ENCODE measurements at places on chromosomes 7 and 10. TPM values are rescaled to one million over a fixed set of nuclear protein-coding genes. Genes with fewer than 3 reads are reported as not detected.
A peak's percentile ranks its signal among the peaks of the same experiment; 100 is the strongest.

DNA sequence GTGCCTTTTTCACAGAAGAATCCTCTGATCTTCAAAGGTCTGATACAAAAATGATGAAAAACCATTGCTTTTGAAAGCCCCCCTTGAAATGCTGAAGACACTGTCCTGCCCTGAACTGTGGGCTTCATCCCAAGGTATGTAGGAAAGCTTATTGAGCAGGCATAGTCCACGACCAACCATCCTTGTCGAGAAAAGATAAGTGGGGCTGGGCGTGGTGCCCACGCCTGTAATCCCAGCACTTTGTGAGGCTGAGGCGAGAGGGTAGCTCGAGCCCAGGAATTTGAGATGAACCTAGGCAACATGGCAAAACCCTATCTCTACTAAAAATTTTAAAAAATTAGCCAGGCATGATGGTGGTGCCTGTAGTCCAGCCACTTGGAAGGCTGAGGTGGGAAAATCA, 25.6 kb downstream of the TACR2 start:
- no peaks in the 10 kb centered on the region for H3K27me3 ChIP-seq
- H3K4me1 ChIP-seq, result peaks cover 3% of the 10 kb centered on the region
- peaks cover 90% of the 10 kb centered on the region for H3K36me3 ChIP-seq
- DNase-seq, result no peak
- no peak overlapping the region for H3K4me3 ChIP-seq

CYP3A5 gene
- 15.1 TPM for total RNA-seq

CYP3A7 gene
- 1.6 TPM for total RNA-seq

- H3K36me3 ChIP-seq, result no peaks in the 10 kb centered on the region
- no peaks in the 10 kb centered on the region for H3K27me3 ChIP-seq
- H3K4me1 ChIP-seq, result no peaks in the 10 kb centered on the region
- H3K4me3 ChIP-seq, result no peak overlapping the region
- H3K27ac ChIP-seq, result no peak overlapping the region
- peak; percentile 40 for DNase-seq
These were observed 49.6 kb downstream of the GRID1 start for GRCh38 chr10:86316990-86317389.

- H3K36me3 ChIP-seq, result no peaks in the 10 kb centered on the region
- no peak overlapping the region for H3K4me3 ChIP-seq
- no peaks in the 10 kb centered on the region for H3K4me1 ChIP-seq
- no peaks in the 10 kb centered on the region for H3K27me3 ChIP-seq
- no peak for DNase-seq
These were observed 198.3 kb downstream of the HDAC9 start for GRCh38 chr7:18693816-18694215.

- no peaks in the 10 kb centered on the region for H3K27me3 ChIP-seq
- no peaks in the 10 kb centered on the region for H3K4me1 ChIP-seq
- H3K36me3 ChIP-seq, result no peaks in the 10 kb centered on the region
- H3K27ac ChIP-seq, result no peak overlapping the region
- no peak overlapping the region for H3K4me3 ChIP-seq
These were observed 53.5 kb downstream of the SLIT1 start for GRCh38 chr10:97132273-97132672.

GRCh38 chr10:59433720-59434428, 71.5 kb upstream of the FAM13C start:
- no peak overlapping the region for H3K4me3 ChIP-seq
- no peaks in the 10 kb centered on the region for H3K27me3 ChIP-seq
- no peak for DNase-seq
- no peaks in the 10 kb centered on the region for H3K4me1 ChIP-seq
- no peaks in the 10 kb centered on the region for H3K36me3 ChIP-seq

GRCh38 chr7:113976508-113976907, 57.7 kb upstream of the PPP1R3A start:
- DNase-seq, result no peak
- H3K27ac ChIP-seq, result no peak overlapping the region
- no peaks in the 10 kb centered on the region for H3K4me1 ChIP-seq
- H3K4me3 ChIP-seq, result no peak overlapping the region
- H3K36me3 ChIP-seq, result no peaks in the 10 kb centered on the region
- H3K27me3 ChIP-seq, result no peaks in the 10 kb centered on the region

GRCh38 chr7:101237206-101238067, at the start of gene CLDN15:
TSS of gene CLDN15 (minus strand) at chr7:101237802. CDS start at chr7:101237581, 221 bp downstream.
- H3K36me3 ChIP-seq, result peaks cover 31% of the 10 kb centered on the region
- H3K4me3 ChIP-seq, result no peak within 1 kb of the TSS
- peak within 1 kb of the TSS; percentile 65 for H3K27ac ChIP-seq
- DNase-seq, result peak; percentile 66
- H3K4me1 ChIP-seq, result peaks cover 11% of the 10 kb centered on the region

NUTM2E gene
- not detected for total RNA-seq

SPDYE18 gene
- not detected for total RNA-seq

DNA sequence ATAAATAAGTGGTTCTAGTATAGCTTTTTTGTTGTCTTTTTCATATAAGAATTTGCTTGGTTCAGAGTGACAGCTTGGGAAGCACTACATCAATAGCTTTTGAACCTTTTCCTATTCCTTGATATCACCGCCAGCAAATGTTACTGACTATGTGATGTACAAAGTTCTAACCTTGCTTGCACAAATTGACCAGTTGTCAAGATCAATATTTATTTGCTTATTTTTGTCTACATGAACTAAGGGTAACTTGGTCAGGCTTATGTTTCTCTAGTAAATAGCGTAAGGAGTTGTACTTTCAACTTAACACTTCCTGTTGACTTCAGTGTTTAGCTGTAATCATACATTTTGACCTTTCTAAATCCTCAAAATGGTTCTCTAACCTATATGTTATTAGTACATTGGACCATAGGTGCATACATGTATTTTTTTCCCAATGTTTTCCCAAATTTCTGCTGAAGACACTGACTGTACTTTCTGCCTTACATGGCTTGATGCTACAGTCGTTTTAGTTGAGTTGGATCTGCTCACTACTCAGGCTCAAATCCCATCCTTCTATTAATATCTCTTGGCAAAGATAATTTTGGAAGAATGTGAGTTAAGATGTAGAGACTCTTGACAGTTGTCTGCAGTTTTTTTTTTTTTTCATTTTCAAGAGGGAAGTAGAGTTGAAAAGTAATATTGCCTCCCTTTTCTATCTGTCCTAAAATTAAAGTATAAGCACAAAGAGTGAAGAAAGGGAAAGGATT, 239.1 kb upstream of the KAT6B start:
- peaks cover 30% of the 10 kb centered on the region for H3K4me1 ChIP-seq
- H3K27me3 ChIP-seq, result no peaks in the 10 kb centered on the region
- no peak for DNase-seq

ARMS2 gene
- total RNA-seq, result not detected

GRCh38 chr7:94410413-94411187, 15.9 kb downstream of the COL1A2 start:
- H3K27ac ChIP-seq, result no peak overlapping the region
- H3K36me3 ChIP-seq, result peaks cover 33% of the 10 kb centered on the region
- DNase-seq, result no peak
- no peak overlapping the region for H3K4me3 ChIP-seq
- H3K27me3 ChIP-seq, result no peaks in the 10 kb centered on the region

DNA sequence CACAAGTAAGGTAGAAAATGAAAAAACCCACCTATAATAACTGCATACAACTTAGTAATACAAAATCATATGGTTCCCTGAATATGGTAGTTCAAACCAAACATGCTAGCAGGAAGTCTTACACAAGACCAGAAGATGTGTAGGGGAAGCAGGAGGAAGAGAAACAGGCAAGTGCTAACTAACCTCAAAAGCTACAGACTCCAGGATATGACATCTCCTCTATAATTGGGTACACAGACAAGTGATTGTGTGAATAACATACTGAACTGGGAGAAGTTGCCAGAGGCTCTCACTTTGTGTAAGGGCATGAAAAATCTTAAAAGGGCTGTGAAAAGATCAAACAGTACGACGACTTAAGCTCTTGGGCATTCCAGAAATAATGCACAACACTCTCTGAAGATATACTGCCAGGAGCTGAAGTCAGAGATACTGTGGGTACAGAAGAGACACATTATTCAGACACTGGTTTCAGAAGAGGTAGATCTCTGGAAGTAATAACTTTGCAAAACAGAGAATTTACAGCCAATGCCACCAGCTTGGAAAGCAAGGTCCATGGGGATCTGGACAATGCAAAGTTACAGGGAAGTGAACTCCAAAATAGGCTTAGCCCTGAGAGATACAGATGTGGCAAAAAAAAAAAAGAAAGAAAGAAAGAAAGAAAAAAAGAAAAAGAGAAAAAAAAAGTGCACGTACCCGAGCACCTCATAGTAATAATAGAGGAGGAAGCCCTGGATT, 767.2 kb downstream of the TNS3 start:
- no peaks in the 10 kb centered on the region for H3K4me1 ChIP-seq
- no peak overlapping the region for H3K27ac ChIP-seq
- DNase-seq, result no peak
- no peaks in the 10 kb centered on the region for H3K36me3 ChIP-seq
- no peak overlapping the region for H3K4me3 ChIP-seq

DNA sequence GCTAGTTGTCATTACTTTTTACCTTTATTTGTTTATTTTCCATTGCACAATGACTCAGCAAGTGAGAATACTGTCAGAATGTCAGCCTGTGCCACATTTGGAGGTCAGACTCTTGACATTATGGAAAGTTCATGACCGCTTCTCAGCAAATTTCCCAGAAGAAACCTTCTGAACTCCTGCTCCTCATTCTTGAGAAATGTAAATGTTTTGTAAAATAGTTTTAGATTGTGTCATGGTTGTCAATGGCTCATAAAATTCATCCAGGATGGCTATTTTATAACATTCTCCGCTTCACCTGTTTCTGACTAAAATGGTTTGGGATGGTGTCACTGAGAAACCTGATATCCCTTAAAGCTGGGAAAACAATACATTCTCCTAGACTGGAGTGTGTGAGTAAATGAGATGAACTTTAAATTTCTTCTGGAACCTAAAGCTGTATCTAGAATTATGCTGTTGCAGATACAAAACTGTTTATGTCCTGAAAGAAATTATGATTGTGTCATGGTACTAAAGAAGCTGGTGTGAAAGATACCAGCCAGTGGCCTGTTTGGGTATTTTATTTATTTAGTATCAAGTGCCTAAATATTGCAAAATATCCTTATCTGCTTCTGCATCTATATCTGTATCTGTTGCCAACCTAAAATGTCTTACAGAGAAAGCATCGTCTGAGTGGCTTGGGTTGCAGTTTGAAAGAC, 671.7 kb downstream of the GATA3 start:
- no peak overlapping the region for H3K4me3 ChIP-seq
- no peaks in the 10 kb centered on the region for H3K27me3 ChIP-seq
- no peaks in the 10 kb centered on the region for H3K36me3 ChIP-seq
- DNase-seq, result no peak
- no peaks in the 10 kb centered on the region for H3K4me1 ChIP-seq
- no peak overlapping the region for H3K27ac ChIP-seq

DNA sequence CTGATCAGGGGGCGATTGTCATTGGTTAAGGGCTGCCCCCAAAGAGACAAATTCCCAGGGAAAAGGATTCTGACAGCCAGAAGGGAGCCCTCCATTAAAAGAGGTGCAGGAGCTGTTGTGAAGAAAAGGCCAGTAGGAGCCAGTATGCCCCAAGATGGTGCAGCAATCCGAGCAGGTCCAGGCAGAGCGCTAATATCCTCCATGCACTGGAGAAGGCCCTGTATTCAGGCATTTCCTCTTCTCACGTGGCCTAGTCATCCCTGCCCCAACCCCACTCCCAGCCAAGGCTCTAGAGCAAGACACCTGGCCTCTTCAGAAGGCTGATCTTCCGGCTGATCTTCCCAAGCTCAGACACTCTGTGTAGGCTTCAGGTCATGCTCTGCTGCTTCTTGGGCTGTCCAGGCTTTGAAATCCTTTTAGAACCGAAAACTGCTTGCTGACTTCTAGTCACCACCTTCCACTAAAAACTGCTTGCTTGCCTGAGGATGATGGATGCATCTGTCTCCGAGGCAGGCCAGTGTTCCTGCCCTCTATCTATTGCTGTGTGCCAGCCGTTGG, 77.4 kb downstream of the CYP26A1 start:
- no peak overlapping the region for H3K27ac ChIP-seq
- H3K4me3 ChIP-seq, result no peak overlapping the region
- no peak for DNase-seq
- no peaks in the 10 kb centered on the region for H3K4me1 ChIP-seq
- H3K36me3 ChIP-seq, result no peaks in the 10 kb centered on the region
- H3K27me3 ChIP-seq, result peaks cover 9% of the 10 kb centered on the region

DNA sequence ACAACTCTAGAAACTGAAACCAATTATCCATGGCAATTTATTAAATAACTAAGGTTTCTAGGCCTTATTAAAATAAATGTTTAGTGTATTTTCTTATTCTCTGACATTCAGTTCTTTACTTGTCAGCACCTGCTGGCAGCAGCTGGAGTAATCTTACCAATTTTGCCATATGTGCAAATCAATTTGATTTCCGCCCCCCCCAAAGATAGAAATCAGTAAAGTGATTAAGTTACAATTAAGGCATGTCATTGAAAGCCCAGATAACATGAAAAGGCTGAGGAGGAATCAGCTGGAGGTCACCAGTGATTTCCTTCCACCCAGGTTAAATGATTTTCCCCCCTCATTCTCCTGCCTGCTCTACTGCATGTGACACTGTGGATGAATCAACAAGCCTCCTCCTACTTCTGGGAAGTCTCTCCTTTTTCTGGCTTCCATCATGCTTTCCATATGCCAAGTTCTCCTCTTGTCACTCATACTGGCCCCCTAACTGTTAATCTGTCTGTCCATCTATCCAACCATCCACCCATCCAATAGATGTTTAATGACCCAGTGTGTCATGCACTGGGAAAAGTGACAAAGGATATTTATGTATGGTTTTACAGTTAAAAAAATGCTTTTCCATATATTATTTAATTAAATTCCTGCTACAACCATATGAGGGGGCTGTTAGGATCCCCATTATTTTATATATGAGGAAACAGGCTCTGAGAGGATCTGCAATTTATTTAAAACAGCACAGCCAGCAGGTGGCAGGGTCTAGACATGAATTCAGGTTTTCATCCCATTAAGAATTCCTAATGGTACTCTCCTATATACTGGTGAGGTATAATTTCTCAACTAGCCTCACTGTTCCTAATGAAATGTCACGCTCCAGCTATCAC, 116.5 kb downstream of the ATXN7L1 start:
- H3K27me3 ChIP-seq, result no peaks in the 10 kb centered on the region
- H3K36me3 ChIP-seq, result no peaks in the 10 kb centered on the region
- H3K4me1 ChIP-seq, result no peaks in the 10 kb centered on the region
- no peak overlapping the region for H3K27ac ChIP-seq
- no peak for DNase-seq

GIMAP8 gene
- total RNA-seq, result 42.3 TPM

DNA sequence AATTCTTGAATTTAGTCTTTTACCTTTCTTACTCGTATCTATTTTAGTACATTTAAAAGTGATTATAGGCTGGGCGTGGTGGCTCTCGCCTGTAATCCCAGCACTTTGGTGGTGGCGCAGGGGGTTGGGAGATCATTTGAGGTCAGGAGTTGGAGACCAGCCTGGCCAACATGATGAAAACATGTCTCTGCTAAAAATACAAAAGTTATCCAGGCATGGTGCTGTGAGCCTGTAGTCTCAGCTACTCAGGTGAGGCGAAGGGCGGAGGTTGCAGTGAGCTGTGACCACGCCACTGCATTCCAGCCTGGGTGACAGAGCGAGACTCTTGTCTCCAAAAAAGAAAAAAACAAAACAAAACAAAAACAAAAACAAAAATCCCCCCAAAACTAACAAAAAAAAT, 12.2 kb downstream of the PRKCQ start:
- H3K27ac ChIP-seq, result no peak overlapping the region
- no peak for DNase-seq
- H3K4me3 ChIP-seq, result no peak overlapping the region
- H3K36me3 ChIP-seq, result no peaks in the 10 kb centered on the region
